GM12878 (cell line): ENCODE measurements at places on chromosomes 11 and 22. TPM values are rescaled to one million over a fixed set of nuclear protein-coding genes. Genes with fewer than 3 reads are reported as not detected.
A peak's percentile ranks its signal among the peaks of the same experiment; 100 is the strongest.

Gene IPO7
- polyA plus RNA-seq: 3.5 and 5.0 TPM in 2 replicates

Gene OR8D4
- polyA plus RNA-seq: not detected in 2 replicates

Gene CHST1
- not detected in 2 replicates for polyA plus RNA-seq

Gene PTGDR2
- polyA plus RNA-seq: 0.25 and 0.28 TPM in 2 replicates

DNA sequence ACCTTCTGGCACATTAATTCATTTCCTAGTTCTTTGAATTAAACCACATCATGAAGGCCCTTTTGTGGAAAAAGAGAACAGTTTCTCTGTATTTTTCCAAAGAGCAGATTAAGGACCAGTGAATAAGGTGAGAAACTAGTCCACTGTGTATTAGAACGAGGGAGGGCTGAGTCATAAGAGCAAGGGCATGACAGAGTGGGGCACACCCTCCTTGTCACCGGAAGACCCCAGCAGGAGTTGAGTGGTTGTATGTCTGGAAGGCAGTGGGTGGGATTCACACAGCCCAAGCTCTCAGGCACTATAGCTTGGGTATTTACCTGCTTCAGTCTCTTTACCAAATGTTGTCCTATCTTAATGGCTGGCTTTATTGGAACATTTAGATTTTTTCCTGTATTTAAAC, 86.8 kb downstream of the BMAL1 start:
- H3K36me3 ChIP-seq: peaks cover 15% of the 10 kb centered on the region

- H3K27me3 ChIP-seq: no peaks in the 10 kb centered on the region
- H3K4me3 ChIP-seq: no peak overlapping the region
- peak overlapping the region; percentile 69 for H3K27ac ChIP-seq
- no peaks in the 10 kb centered on the region for H3K36me3 ChIP-seq
Measured at GRCh38 chr11:118914178-118914918, 11.4 kb downstream of the BCL9L start.

DNA sequence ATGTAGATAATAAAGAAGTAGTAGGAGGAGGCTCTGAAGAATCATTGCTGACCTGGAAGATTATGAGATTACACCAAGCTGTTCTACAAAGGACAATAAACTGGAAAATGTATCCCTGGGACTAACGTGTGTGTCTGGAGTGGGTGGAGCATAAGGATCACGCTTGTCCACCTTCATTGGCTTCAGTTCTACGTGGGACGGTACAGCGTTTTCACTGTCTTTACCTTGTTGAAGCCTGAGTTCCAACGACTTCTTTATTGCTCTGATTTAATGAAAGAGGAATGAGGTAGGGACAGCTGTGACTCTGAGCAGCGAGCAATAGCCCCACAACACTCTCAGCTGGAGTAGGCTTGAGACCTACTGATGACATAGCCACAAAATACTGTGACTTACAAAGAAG, 87.0 kb downstream of the ARHGAP42 start:
- no peak overlapping the region for H3K4me3 ChIP-seq
- no peak overlapping the region for H3K27ac ChIP-seq
- H3K27me3 ChIP-seq: no peaks in the 10 kb centered on the region
- no peaks in the 10 kb centered on the region for H3K36me3 ChIP-seq
- DNase-seq: no peak

Gene RAG1
- polyA plus RNA-seq: not detected in 2 replicates

DNA sequence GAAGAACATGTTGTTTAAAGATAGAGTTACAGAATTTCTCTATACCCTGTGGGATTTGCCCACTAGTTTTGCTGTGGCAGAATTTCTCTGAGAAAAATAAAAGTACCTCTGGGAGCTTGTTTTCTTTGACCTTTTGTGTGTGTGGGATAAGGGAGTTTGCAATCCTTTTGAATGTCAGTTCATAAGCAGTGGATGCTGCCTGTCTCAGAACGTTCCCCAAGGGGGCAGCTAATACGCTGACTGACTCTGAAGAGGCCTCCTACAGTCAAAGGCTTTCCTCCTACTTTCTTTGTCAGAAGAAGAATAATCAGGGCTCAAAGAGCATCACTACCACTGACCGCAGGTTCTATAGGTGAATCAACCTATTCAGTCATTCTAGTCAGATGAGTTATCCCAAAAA, 140.6 kb downstream of the AASDHPPT start:
- H3K36me3 ChIP-seq: no peaks in the 10 kb centered on the region
- H3K4me3 ChIP-seq: no peak overlapping the region
- no peak overlapping the region for H3K27ac ChIP-seq
- DNase-seq: no peak
- no peaks in the 10 kb centered on the region for H3K4me1 ChIP-seq

Gene UPK3A
- polyA plus RNA-seq: not detected in 2 replicates

- no peak overlapping the region for H3K27ac ChIP-seq
- no peaks in the 10 kb centered on the region for H3K36me3 ChIP-seq
- H3K4me3 ChIP-seq: no peak overlapping the region
- no peaks in the 10 kb centered on the region for H3K4me1 ChIP-seq
- DNase-seq: no peak
- H3K27me3 ChIP-seq: no peaks in the 10 kb centered on the region
Measured at GRCh38 chr11:15590132-15590531, 475.4 kb downstream of the INSC start.

GRCh38 chr22:48504519-48505140, 1323.0 kb downstream of the BRD1 start:
- H3K27me3 ChIP-seq: no peaks in the 10 kb centered on the region
- H3K36me3 ChIP-seq: no peaks in the 10 kb centered on the region; the same call in 1 of the 2 replicates
- H3K4me1 ChIP-seq: no peaks in the 10 kb centered on the region
- no peak overlapping the region for H3K4me3 ChIP-seq
- H3K27ac ChIP-seq: no peak overlapping the region
- DNase-seq: no peak

Gene RBMXL2
- not detected in 2 replicates for polyA plus RNA-seq

Gene TMEM218
- 45.7 and 51.7 TPM in 2 replicates for polyA plus RNA-seq

GRCh38 chr22:50085211-50085972, at the start of gene MLC1:
MLC1 (minus strand) TSS chr22:50085426; CDS start chr22:50084902, 524 bp downstream.
- no peak within 1 kb of the TSS for H3K27ac ChIP-seq
- H3K4me3 ChIP-seq: peak within 1 kb of the TSS; percentile 15; the same call in 1 of the 2 replicates
- no peak for DNase-seq
- H3K36me3 ChIP-seq: no peaks in the 10 kb centered on the region
- no peaks in the 10 kb centered on the region for H3K4me1 ChIP-seq
- H3K27me3 ChIP-seq: peaks cover 1% of the 10 kb centered on the region; the same call in 1 of the 2 replicates

GRCh38 chr11:62108971-62109404, 14.8 kb upstream of the INCENP start:
- no peaks in the 10 kb centered on the region for H3K4me1 ChIP-seq
- no peak for DNase-seq
- H3K4me3 ChIP-seq: no peak overlapping the region
- no peaks in the 10 kb centered on the region for H3K27me3 ChIP-seq
- H3K27ac ChIP-seq: no peak overlapping the region
- no peaks in the 10 kb centered on the region for H3K36me3 ChIP-seq

DNA sequence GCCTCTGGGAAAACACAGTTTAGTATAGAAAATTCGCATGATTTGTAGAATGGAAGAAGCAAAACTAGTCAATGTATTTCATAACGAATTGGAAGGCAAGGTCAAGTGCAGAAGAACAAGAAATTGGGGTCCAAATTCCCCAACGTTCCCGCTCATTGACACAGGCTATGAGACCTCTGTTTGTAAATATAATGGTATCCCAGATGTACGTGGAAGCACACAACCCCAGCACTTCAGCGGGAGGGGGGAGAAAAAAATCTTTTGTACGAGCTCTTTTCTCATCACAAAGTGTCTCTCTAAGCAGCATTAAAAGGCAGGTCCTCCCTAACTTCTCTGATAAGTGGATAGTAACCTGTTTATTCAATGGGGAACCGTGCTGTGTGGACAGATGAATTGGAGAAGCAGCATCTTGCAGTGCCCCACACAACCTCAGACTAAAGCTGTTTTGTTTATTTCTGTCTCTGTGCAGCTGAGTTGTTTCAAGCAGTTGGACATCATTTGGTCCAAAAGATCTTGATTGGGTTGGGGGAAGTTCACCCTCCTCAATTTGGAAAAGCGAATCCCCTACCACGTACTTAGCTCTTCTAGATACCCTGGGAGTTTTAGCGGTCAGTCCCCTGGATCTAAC, 1.1 kb upstream of the GAB2 start:
- DNase-seq: no peak
- H3K27me3 ChIP-seq: no peaks in the 10 kb centered on the region
- H3K36me3 ChIP-seq: no peaks in the 10 kb centered on the region
- peaks cover 22% of the 10 kb centered on the region for H3K4me1 ChIP-seq
- H3K4me3 ChIP-seq: peak overlapping the region; percentile 66

DNA sequence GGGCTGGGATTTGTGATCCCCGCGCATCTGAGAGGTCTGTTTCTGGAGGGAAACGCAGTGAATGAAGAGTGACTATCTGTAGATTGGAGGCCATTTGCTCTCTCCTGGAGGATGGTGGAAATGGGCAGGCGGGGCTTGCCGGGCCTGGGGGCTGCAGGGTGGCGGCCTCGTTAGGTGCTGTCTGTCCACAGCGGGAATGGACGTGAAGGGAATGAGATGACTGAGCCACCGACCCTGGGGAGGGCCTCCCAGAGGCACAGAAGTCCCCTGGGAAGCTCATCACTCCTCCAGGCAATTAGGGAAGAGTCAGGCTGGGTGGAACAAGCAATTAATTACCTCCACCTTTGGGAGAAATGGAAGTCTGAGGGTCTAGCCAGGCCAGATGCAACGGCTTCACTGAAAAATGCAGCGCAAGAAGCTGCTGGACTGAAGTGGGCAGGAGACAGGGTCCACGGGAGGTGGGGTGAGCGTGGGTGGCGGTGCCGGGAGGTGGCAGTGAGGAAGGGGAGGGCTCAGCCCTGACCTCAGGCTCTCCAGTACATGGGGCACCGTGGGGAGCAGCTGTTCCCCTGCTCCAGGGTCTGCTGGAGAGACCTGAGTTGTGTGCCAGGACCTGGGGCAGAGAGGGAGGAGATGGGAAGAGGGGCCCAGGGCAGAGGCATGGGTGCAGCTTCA, 524.5 kb downstream of the BRD1 start:
- H3K36me3 ChIP-seq: no peaks in the 10 kb centered on the region
- no peaks in the 10 kb centered on the region for H3K27me3 ChIP-seq
- no peak overlapping the region for H3K27ac ChIP-seq
- H3K4me3 ChIP-seq: no peak overlapping the region

GRCh38 chr22:40567626-40568328, 68.7 kb downstream of the MRTFA start:
- no peak overlapping the region for H3K4me3 ChIP-seq
- H3K36me3 ChIP-seq: no peaks in the 10 kb centered on the region; the same call in 1 of the 2 replicates
- H3K27ac ChIP-seq: no peak overlapping the region
- no peaks in the 10 kb centered on the region for H3K27me3 ChIP-seq
- DNase-seq: no peak
- no peaks in the 10 kb centered on the region for H3K4me1 ChIP-seq

DNA sequence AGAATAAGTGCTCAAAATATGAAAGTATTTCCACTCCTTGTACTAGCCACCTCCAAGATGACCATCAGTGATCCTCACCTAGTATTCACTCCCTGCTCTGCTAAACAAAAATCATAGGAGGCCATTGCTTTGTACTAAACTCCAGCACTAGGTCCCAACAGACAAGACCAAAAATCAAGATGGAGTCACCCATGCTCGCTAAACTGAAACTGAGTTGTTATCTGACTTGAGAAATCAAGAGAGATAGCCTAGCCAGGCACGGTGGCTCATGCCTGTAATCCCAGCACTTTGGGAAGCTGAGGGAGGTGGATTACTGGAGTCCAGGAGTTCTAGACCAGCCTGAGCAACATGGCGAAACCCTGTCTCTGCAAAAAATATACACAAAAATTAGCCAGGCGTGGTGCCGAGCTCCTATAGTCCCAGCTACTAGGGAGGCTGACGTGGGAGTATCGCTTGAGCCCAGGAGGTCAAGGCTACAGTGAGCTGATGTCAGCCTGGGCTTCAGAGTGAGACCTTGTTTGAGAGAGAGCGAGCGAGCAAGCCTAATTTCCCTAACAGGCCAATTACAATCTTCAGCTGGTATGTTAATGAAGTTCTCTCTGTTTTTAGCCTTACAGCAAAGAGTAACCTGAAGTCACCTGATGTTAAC, 9.3 kb downstream of the SEC14L6 start:
- H3K4me1 ChIP-seq: peaks cover 3% of the 10 kb centered on the region; the same call in 1 of the 2 replicates
- no peak for DNase-seq
- peaks cover 4% of the 10 kb centered on the region; the same call in 1 of the 2 replicates for H3K27me3 ChIP-seq
- no peak overlapping the region for H3K27ac ChIP-seq
- no peaks in the 10 kb centered on the region for H3K36me3 ChIP-seq

DNA sequence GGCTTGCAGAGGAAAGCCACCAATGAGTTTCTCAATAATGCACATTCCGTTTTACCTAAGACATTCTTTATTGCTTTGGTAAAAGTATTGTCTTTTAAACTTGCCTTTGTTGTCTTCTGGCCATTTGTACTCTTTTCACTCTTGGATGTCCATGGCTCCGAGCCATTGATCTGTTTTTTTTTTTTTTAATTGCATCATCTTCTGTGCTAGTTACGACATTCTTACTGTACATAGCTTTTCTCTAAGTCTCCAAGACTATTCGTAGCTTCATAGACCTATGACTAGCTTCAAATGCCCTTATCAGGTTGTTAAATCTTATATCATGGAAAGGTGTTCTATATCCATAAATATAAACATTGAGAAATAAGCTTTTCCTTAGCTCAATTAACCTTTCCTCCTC, 1522.6 kb downstream of the FAM181B start:
- H3K4me3 ChIP-seq: no peak overlapping the region
- no peak for DNase-seq
- H3K4me1 ChIP-seq: no peaks in the 10 kb centered on the region
- H3K27me3 ChIP-seq: no peaks in the 10 kb centered on the region
- no peaks in the 10 kb centered on the region for H3K36me3 ChIP-seq

Gene KRTAP5-8
- polyA plus RNA-seq: not detected in 2 replicates

Gene NCAM1
- 0.09 and 0.11 TPM in 2 replicates for polyA plus RNA-seq

Gene TYR
- not detected in 2 replicates for polyA plus RNA-seq

- no peaks in the 10 kb centered on the region for H3K36me3 ChIP-seq
- H3K4me3 ChIP-seq: no peak overlapping the region
- H3K27ac ChIP-seq: no peak overlapping the region
Measured at GRCh38 chr11:69380921-69381581, 87.1 kb downstream of the MYEOV start.

Gene DMC1
- polyA plus RNA-seq: 3.7 and 5.3 TPM in 2 replicates

Gene TMEM45B
- polyA plus RNA-seq: not detected in 2 replicates

- H3K4me3 ChIP-seq: no peak overlapping the region
- H3K27me3 ChIP-seq: no peaks in the 10 kb centered on the region
- no peaks in the 10 kb centered on the region for H3K36me3 ChIP-seq
- H3K27ac ChIP-seq: peak overlapping the region; percentile 35
- H3K4me1 ChIP-seq: peaks cover 48% of the 10 kb centered on the region
Measured at GRCh38 chr11:67345247-67345919, 8.0 kb downstream of the POLD4 start.

Gene DTX4
- 5.1 and 6.3 TPM in 2 replicates for polyA plus RNA-seq

Gene WT1
- 0.07 TPM in 1 of 2 replicates, not detected in the other for polyA plus RNA-seq

Gene HTR3A
- polyA plus RNA-seq: not detected in 2 replicates

Gene FDX1
- polyA plus RNA-seq: 12.3 and 20.3 TPM in 2 replicates

DNA sequence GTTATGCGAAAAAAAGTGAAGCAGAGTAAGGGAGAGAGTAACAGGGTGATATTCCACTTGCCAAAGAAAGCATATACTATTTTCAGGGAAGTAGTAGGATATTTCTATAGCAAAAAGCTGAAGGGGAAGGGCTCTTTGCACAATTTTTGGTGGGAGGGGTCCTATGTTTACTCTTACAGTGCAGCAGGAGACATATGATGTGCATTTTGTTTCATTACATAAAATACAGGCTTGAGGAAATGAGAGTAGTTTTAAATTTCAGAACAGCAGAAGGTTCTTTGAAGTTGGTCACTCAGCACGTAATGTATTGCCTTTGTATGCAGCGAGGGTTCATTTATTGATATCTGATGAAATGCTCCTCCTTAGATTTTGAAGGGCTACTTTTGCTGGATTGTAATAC, 3.1 kb upstream of the PIK3IP1 start:
- no peak overlapping the region for H3K4me3 ChIP-seq
- H3K27me3 ChIP-seq: no peaks in the 10 kb centered on the region
- no peaks in the 10 kb centered on the region for H3K36me3 ChIP-seq
- DNase-seq: no peak
- H3K4me1 ChIP-seq: peaks cover 4% of the 10 kb centered on the region

GRCh38 chr22:42444077-42444904, 12.1 kb upstream of the NFAM1 start:
- no peaks in the 10 kb centered on the region for H3K36me3 ChIP-seq
- peak overlapping the region; percentile 46; the same call in 1 of the 2 replicates for H3K4me3 ChIP-seq
- H3K27me3 ChIP-seq: no peaks in the 10 kb centered on the region
- H3K27ac ChIP-seq: peak overlapping the region; percentile 80
